ENCODE measurements at places on chromosomes 16 and 17.

DNA sequence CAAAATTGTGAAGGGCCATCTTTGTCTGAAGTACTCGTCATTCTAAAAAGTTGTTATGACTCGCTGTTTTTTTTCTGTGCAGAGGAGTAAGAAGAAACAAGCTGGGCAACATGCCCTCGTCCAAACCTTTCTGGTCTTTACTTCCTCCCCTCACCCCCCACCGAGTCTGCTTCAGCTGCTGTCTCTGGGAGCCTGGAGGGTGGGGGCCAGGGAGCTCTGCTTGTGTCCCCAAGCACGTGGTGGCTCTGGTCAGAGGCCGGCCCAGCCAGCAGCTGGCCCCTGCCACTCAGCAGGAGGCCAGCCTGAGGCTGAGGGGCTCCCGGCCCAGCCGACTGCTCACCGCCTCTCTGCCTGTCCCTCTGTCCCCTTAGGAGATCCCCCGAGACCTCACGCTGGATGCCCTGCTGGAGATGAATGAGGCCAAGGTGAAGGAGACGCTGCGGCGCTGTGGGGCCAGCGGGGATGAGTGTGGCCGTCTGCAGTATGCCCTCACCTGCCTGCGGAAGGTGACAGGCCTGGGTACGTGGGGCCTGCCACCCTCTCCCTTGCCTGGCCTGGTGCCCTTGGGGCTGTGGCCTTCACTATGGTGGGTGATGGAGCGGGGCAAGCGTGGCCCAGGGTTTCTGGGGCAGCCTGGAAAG, 53.7 kb upstream of the LGALS9 start:
- no peak for DNase-seq

- DNase-seq: no peak
Observed at GRCh38 chr16:19697756-19698318, 20.2 kb downstream of the KNOP1 start.

DNA sequence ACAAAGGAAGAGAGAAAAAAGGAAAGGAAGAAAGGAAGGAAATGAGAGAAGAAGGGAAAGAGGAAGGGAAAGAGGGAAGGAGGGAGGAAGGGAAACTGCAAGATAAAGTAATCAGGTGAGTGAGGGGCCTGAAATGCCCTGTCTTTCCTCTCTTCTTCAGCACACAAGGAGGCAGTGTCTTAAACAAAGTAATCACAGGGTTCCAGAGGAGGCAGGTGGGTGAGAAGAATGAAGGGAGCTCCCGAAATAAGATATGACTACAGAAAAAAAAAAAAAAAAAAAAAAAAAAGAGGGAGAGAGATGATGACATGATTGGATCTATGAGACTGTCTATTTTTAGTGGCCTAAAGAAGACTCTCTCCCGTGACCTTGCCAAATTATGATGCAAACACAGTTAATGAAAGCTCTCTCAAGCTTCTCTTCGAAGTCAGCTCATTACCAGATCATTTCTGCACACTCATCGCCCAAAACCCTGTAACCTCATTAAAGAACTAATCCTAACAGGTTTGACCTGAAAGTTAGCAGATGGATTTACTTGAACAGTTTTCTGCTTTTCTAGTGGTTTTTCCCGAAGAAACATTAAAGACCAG, 53.6 kb downstream of the CDH11 start:
- DNase-seq: no peak

DNA sequence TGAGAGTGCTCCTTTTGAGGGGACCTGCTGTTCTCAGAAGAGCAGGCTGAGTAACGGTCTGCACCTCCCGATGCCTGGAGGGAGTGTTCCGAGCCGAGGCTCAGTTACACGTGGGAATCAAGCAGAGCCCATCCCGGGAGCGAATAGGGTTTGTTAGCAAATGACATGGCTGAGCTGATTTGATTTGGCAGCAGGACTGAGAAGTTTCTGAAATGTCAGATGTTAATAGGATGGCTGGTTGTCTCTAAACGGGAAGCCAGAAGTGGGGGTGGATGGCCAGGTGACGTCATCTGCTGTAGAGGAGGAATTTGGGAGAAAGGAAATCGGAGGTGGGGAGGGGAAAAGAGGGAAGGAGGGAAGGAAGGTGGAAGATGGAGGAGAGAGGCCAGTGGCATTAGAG, 128.0 kb downstream of the RAP1GAP2 start:
- no peak for DNase-seq

GRCh38 chr17:59607817-59608403, 11.8 kb upstream of the CLTC start:
- DNase-seq: no peak

- DNase-seq: no peak
Observed at GRCh38 chr16:10150906-10151305, 31.3 kb downstream of the GRIN2A start.

DNA sequence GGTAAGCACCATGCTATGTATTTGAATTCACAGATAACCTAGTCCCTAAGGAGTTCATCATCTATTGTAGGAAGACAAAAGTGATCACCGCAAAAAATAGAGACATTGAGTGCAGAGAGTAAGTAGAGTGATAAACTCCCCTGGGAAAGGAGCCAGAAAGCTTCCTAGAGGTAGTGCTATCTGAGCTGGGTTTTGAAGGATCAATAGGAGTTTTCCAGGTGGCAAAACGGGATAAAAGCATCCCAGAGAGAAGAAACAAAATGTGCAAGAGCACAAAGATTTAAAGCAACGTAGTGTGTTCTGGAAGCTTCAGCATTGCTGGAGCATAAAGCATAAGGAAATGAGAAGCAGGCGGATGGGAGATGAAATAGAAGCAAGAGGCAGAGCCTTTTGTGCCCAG, 120.7 kb upstream of the PLCG2 start:
- no peak for DNase-seq

GRCh38 chr17:54941285-54941684, 27.2 kb downstream of the COX11 start:
- no peak for DNase-seq

- no peak for DNase-seq
Observed at GRCh38 chr16:48143812-48144368, 11.9 kb downstream of the ABCC12 start.

DNA sequence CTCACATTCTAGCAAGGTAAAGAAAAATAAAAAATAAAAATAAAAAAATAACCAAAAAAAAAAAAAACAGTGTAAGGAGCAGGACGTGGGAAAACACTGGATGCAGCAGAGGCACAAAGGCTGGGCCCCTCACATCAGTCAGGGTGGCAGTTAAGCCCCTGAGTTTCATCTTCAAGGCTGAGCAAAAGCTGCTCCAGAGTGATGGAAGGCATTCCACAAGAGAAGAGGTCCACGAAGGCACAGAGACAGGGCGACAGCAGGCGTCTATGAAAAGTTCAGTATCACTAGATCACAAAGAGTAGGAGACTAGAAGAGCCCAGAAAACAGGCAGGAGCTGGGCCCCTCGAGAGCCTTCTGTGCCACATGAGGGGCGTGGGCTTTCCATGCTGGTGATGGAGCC, 12.0 kb downstream of the TMEM186 start:
- DNase-seq: no peak

DNA sequence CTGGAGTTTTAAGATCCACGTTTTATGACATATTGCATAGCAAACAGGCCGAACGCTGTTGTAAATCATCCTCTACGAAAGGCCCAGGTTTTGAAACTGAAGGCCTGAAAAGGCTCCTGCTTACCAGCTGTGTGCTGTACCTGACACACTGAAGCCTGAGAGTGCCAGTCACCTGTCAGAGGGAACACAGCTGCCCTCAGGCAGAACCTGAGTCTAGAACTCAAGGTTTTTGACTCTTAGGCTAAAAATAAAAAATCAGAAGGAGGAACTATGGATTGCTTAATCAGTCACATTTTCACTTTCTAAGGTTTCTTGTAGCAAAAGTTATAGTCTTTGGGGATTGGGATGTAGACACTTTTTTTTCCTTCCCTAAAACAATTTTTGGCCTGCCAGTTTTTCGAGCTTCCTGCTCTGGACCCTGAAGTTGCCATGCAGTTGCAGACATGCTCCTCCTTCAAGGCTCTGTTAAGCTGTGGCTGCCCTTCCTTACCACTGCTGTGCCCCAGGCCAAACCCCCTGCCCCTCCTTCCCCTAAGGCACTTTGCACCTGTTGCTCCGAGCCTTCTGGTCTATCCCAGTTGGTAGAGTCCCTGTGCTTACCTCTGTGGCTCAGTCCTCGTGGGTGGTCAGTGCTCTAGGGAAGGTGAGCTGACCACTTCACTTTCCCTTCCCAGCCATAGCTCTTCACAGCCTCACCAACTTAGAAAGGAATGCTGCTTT, 56.6 kb downstream of the TENT4B start:
- no peak for DNase-seq

DNA sequence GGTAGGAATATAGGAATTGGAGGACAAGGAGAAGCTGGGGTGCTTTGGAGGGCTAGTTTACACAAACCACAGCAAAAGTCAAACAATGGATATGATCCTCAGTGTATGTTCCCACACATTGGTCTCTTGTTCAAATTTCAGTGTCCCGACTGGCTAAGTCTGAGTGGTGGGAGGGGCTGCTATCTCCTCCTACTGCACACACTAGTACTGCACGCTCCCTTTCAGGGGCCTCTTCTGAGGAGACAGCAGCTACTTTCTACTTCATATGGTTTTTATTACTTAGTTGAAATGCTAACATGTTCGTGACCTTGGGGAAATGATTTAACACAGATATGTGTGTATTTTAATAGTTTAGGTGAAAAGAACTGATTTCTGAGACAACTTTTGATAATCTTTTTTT, 18.8 kb upstream of the KRT10 start:
- no peak for DNase-seq

DNA sequence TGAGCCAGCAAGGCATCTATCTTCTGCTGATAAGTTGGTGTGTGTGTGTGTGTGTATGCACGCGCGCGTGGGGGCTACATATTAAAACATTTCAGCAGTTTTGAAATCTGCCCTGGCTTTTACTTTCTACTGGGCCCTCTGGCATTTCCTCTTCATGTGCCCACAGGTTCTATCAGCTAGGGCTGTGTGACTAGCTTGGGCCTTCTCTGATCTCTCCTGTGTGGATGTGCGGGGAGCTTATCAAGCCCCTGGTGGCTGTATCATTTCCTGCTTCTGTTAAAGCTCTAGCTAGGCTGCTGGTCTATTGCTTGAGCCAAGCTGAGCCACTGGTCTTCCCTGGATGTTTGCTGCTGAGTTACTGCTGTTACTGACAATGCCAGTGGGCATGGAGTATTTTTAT, 132.5 kb downstream of the AATF start:
- DNase-seq: no peak

- DNase-seq: no peak
Observed at GRCh38 chr17:13596241-13596923, 5.3 kb downstream of the HS3ST3A1 start.

GRCh38 chr16:28289048-28289447, 3.3 kb upstream of the SBK1 start:
- DNase-seq: no peak

DNA sequence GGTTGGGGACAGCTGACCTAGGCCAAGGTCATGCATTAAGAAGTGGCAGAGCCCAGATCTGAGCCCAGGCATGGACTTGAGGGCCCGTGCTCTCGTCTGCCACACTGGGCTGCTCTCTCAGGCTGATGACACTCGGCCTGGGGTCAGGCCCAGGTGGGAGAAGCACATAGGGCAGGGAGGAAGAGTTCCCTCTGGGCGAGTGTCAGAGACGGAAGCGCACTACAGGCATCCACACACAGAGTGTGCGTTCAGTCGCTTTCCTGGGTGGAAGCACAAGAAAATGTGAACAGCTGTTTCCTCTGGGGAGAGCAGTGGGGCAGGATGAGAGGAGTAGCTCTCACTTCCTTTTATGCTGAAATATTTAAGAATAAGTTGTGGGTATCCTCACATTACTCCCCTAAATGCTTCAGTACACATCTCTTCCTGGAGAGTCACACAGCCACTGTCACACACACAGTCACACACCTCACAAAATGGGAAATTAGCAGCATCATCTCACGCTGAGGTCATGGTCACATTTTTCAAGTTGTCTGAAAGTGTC, 59.7 kb downstream of the B9D1 start:
- no peak for DNase-seq

DNA sequence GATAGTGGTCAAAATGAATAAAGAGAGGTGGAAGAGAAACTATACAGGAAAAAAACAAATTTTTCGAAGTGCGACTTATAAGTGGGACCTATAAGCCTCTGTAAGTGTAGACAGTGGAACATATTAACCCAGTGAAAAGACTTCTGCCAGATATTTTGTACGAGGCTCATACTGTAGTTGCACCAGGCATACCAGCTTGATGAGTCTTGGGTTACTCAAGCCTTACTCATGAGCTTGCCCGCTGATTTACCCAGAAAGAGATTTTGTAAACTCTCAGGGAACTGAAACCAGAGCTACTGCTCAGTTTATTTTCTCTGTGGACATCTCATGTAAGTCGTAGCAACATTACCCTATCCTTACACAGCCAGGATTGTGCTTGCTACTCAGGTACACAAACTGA, 708.0 kb upstream of the SOX9 start:
- no peak for DNase-seq

DNA sequence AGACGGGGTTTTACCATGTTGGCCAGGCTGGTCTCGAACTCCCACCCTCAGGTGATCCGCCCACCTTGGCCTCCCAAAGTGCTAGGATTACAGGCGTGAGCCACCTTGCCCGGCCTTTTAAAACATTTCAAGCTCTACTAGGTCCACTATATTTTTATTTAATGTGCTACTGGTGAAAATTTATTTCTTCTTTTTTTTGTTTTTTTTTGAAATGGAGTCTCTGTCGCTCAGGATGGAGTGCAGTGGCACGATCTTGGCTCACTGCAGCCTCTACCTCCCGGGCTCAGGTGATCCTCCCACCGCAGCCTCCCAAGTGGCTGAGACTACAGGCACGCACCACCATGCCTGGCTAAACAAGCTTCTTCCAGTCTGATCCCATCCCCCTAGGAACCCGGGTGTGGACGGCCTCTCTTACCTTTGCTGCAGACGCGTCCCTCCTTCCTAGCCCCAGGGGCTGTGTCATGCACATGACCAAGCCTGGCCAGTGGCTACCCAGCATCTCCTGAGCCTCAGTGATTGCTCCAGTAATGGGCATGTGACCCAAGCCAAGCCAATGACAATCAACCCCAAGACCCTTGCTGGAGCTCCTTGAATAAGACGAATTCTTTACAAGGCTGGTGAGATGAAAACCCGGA, 40.1 kb upstream of the LITAF start:
- no peak for DNase-seq

- no peak for DNase-seq
Observed at GRCh38 chr17:40607641-40608040, 40.0 kb downstream of the SMARCE1 start.

DNA sequence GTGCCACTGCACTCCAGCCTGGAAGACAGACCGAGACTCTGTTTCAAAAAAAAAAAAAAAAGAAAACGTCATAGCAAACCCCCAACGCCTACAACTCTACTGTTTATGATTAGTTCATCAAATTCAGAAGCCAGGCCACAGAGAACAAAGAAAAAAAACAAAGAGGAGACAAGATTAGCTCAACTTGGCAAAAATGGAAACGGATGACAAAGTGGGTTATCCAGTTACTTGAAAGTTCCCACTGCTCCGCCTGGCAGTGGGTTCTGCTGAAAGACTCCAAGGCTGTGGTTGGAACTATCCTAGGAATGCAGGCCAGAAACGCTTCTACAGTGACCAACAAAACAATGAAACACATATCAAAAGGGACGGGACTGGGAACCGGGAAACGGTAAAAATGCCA, 53.1 kb downstream of the MRM3 start:
- DNase-seq: no peak

GRCh38 chr16:69941251-69942098, 9.7 kb upstream of the CLEC18A start:
- DNase-seq: no peak

- no peak for DNase-seq
Observed at GRCh38 chr16:85166281-85166680, 54.0 kb upstream of the CIBAR2 start.

GRCh38 chr17:73388578-73388905, 76.7 kb upstream of the CDC42EP4 start:
- no peak for DNase-seq

Data from posterior cingulate gyrus (tissue), 11 donors.